IMR-90 (cell line): ENCODE measurements at places on chromosomes 11 and 22.
A peak's percentile ranks its signal among the peaks of the same experiment; 100 is the strongest.

- DNase-seq: peak; percentile 89
Measured at GRCh38 chr22:39253435-39254070, 8.8 kb upstream of the PDGFB start.

DNA sequence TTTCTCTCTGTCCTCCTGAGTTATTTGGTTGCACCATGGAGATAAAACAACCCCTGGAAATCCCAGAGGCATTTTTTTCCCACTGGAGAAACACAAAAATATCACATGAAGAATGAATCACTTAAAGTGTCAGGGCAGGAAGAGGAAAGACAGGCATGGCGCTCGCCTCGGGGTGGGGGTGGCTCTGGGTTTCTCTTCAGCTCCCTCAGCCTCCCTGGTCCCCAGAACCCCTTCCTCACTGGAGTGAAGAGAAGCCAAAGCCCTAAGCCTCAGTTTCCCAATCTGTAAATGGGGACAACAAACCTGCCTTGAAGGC, 938 bp downstream of the SHISAL1 start:
- DNase-seq: peak; percentile 73

- DNase-seq: no peak
Measured at GRCh38 chr11:91241226-91241625, 983.4 kb upstream of the FAT3 start.

DNA sequence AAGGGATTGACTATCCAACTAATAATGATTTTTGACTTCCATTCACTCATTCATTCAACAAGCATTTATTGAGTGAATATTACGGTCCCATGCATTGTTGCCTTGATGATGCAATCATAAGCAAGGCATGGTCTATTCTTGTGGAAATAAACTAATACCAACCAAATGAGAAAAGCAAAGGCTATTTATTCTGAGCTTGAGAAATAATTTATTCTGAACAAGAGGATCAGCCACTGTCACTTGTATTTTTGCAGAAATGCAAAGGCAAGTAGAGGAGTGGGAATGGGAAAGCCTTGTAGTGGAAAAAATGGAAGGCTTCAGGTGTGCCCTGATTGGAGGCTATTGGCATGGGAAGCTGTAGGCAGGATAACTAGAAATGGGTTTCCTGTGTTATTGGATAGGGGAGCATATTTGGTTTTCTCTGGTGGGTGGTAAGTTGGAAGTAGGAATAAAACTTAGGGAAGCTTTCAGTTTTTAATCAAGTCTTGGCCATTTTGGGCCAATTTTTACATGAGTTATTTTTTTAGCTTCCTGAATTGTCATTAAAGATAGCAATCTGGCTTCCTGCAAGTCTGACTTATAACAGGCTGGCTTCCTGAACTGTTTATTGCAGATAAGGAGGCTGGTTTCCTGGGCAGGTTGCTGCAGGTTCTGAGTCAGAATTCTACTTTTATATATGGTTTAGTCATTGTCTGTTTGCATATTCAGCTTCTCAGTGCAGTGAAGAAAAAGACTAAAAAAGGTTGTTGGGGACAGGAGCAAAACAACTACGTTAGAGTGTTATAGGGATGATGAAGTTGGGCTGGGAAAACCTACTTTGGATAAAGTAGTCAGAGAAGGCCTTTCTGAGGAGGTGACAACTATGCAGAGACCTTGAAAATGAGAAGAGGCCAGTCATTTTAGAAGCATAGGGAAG, 106.7 kb downstream of the APIP start:
- peak; percentile 31 for DNase-seq

GRCh38 chr11:19433367-19433766, 192.6 kb upstream of the E2F8 start:
- no peak for DNase-seq

GRCh38 chr22:19022755-19023154, 86.7 kb upstream of the PRODH start:
- DNase-seq: no peak

DNA sequence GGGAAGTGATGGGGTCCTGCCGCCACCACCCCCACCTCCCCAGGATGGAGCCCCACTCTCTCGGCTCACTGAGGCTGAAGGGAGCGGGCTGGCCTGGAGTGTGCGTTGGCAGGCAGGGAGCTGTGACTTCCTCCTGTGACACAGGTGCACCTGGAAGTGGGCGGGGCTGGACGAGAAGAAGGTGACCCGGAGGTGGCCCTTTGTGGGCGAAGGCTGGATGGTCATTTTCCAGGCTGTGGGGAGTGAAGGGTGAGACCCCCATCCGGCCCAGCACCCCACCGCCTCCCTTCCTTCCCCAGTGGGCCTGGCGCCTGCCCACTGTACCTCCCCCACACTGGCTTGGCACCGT, 15.3 kb downstream of the IL17REL start:
- no peak for DNase-seq

DNA sequence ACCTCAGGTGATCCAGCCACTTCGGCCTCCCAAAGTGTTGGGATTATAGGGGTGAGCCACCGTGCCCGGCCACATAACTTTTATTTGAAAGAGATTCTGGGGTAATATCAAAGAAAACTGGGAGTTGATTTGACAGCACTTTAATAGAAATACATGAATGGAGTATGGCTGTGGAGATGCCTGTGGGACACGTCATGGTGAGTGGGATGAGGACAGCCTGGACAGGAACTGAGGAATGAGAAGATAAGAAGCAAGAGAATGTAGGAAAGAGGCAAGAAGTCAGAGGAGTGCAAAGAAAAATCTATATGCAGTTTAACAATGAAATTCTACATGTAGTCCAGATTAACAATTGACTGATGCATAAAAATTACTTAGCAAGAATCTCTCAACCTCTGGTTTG, 31.0 kb downstream of the SLC22A6 start:
- DNase-seq: peak; percentile 53

GRCh38 chr22:38177926-38178604, 3.6 kb downstream of the PLA2G6 start:
- peak; percentile 89 for DNase-seq

GRCh38 chr11:15816260-15816871, 540.0 kb downstream of the SOX6 start:
- peak; percentile 92 for DNase-seq

GRCh38 chr22:17769013-17769715, 5.1 kb downstream of the BID start:
- no peak for DNase-seq
